ENCODE measurements at places on chromosomes 12 and 14.

DNA sequence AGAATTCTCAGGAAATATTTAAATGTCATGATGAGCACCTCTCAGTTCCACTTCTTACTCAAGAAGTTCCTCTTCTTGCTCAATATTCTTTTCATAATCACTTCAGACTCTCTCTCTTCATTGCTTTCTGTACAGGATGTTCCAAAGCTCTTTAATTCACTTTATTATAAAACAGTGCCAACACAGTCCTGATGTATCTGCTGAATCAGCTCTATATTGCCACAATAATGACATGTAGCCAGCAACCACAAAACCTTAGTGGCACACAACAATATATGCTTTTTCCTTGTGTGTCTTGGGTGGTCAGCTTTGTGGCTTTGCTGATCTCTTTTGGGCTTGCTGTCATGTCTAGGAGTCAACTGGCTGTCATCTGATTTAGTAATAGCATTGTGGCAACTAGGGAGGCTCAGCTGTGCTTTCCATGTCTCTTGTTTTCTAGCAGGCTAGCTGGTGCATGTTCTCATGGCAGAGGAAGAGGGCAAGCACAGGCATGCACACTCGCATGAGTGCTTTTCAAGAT is 52.8 kb upstream of the SLC2A13 start:
- no peak for ATAC-seq

GRCh38 chr12:130916241-130916911 is 37.3 kb upstream of the ADGRD1 start:
- peak; percentile 96 for ATAC-seq

DNA sequence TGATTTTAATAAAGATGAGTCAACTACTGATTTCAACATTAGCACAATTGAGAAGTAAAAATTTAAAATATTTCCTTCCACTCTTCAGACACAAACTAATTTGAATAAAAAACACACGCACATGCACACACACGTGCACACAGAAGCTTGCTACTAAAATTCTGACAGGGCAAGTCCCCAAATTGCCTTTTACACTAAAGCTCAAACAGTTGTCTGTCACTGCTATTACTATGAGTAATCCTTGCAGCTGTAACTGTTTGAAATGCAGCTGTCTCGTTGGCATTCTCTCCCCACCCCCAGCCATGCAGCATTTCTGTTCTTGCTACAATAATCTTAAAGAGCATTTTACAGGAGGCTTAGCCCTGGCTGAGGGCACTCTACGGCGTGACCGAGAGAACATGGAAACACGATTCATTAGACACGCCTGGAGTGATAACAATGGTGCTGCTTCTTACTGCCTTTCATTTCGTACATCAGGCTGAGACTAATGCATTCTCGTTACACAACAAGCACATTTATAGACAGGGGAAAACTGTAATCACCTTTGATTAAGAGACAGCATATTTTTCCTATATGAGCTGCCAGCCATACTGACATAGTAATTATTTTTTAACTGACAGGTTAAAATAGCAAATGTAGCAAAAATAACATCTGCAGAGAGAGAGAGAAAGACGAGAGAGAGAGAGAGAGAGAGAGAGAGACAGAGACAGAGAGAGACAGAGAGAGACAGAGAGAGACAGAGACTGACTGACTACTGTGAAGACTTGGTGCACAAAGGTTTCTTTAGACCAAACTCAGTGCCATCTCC is 153.8 kb downstream of the MED13L start:
- ATAC-seq: peak; percentile 99

GRCh38 chr12:105428793-105429395 is 98.4 kb downstream of the C12orf75 start:
- ATAC-seq: no peak

DNA sequence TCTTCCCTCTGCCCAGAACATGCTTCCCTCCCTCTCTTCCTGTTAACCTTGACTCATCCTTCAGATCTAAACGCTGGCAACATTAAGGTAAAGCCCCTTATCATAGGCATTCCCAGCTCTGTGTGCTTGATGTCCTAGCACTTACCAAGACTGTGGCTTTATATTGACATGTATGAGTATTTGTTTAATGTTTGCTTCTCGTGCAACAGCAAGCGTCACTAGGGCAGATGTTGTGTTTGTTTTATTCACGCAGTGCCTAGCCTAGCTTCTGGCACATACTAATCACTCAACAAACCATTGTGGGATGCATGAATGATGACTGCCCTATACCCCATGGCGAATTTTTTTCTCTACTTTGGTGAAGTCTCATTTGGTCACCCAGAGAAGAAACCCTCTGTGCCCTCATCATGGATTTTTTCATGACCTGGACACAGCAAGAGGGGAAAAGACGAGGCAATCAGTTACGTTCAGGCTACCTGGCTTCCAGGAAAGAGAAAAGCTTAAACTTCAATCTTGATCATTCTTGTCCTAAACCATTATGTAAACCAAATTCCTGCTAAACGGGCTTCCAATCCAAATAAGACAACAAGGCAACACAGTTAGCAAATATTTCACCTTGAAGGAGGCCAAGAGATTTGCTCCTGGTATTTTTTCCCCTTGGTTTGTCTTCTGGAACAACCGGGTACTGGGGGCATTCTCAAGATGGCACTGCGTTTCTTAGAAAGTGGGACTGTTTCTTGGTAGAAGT is 47.9 kb upstream of the SOCS2 start:
- no peak for ATAC-seq

DNA sequence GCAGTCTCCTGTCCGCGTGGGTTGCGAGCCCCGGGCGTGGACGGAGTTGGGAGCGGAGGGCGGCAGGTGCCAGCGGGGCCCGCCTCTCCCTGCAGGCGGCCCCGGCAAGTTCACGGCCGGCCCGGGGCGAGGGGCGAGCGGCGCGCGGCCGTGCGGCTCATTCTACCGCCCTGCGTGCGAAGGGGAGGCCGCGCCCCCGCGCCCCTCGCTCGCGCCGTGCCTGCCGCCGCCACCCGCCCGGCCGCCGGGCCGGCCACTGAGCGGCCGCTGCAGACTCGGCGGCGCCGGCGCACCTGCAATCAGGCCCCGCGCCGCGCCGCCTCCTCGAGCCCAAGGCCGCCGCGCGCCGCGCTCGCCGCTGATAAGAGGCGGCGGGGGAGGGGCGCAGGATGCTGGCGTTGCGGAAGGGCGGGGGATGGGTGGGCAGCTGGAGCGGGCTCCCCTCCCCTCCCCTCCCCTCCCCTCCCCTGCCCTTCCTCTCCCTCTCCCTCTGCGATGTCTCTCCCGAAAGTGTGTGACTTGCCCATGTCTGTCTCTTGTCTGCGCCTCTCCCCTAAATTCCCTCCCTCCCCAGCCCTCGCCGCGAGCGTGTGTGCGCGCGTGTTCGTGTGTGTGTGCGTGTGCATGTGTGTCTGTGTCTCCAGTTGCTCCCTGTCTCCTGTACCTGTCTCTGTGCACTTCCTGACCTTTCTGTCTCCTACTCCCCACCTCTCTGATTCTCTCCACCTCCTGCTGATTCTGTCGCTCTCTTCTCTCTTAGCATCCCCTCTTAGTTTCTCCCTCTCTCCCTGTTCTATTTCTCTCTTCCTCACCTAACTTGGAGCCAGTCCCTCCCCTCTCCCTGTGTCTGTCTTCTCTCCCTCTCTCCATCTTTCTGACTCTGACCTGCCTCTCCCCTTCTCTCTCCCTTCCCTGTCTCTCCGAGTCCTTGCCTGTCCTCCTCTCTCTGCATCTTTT is 768.1 kb upstream of the TBX3 start:
- peak; percentile 78 for ATAC-seq

DNA sequence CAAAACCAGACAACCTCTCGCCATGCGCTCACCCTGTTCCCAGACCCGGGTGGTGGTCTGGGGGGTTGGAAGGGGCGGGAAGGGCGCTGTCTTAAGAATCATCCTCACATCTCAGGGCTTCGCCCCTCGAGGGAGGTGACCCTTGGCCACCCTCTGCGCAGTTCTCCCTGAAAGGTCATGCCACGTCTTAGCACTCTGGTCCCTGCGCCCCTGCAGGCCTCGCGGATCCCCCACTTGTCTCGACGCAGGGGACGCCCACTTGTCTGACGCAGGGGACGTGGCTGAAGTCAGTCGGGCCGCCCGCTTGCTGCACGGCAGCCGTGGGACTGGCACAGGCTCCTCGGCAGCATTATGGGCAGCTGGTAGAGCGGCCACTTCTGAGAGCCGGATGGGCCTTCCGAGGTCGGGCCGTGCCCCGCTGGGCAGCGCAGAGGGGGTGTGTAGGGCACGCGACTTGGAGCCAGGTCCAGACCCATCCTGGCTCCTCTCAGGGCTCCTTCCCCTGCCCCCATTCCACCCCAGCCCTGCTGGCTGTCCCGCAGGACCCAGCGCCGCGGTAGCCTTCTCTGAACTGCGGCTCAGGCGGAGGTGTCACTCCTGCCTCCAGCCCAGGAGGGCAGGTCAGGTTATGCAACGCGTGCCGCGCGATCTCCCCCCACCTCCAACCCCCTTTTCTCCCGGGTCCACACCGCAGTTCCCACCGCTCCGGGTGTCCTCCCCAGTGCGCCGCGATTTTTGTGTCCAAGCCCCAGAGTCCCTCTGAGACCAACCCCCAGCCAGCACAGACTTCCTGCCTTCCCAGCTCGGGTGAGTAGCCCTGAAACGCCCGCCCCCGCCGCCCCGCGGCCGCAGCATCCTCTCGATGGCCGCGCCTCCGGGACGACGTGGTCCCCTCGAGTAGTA is 40.9 kb upstream of the CAPRIN2 start:
- peak; percentile 90 for ATAC-seq

- ATAC-seq: peak; percentile 52
Observed at GRCh38 chr14:59688224-59689170, 111.9 kb upstream of the CCDC175 start.

DNA sequence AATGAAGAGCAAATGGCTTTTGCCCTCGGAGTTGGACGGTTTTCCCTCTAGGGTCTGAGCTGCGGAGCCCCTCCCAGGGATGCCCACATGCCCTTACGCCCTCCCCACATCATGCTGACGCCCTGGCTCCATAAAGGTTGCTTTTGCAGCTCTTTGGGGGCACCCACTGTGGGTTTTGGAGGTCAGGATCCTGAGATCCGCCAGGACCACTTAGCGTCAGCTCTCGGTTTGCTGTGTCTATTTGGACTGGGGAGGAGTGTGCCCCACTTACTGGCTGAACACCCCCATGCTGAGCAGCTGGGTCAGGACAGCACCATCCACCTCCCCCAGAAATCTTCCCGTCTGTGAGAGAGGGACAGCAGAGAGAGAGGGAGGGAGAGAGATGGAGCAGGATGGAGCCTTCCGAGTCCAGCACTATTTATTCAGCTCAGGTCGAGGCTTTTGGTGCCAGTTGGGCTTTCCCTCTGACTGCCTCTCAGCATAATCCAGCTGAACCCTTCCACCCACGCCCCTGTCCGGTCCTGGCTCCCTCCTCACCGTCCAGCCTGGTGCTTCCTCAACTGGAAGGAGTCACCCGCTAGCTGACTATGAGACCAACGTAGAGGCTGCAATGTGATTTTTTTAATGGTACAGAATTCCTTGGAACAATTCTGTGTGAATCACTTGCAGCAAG is 18.9 kb upstream of the LRTM2 start:
- no peak for ATAC-seq

Measured in motor neuron (in vitro differentiated cells).